Cerebellum (tissue), 4 donors: ENCODE measurements at places on chromosomes 4 and X. TPM values are rescaled to one million over a fixed set of nuclear protein-coding genes. Genes with fewer than 3 reads are reported as not detected.

GRCh38 chr4:136412708-136413107, 1119.6 kb downstream of the PCDH18 start:
- no peak for DNase-seq

- DNase-seq: no peak
Measured at GRCh38 chrX:129642641-129643040, 12.1 kb downstream of the APLN start.

GAGE12F gene
- not detected for total RNA-seq

DNA sequence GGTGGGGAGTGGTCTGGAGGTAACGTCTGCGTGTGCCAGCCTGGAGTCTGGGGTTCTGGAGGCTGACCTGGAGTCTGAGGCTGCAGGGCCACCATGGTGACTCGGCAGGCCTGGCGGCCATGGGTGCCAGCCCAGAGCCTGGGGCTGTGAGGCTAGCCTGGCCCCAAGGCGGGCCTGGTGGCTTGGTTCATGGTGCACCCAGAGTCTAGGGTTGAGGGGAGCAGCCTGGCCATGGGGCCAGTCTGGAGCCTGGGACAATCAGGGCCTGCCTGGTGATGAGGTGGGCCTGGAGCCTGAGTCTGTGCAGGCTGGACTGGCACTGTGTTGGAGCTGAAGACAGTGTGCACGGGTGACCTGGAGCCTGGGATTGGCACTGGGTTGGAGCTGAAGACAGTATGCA, 64.9 kb downstream of the CXorf49B start:
- no peak for DNase-seq

- no peak for DNase-seq
Measured at GRCh38 chrX:22409418-22409817, 136.7 kb downstream of the CBLL2 start.

CT45A10 gene
- not detected for total RNA-seq

- no peak for DNase-seq
Measured at GRCh38 chr4:180809439-180809838, 1433.8 kb upstream of the TENM3 start.

SERTM2 gene
- not detected for total RNA-seq

DNA sequence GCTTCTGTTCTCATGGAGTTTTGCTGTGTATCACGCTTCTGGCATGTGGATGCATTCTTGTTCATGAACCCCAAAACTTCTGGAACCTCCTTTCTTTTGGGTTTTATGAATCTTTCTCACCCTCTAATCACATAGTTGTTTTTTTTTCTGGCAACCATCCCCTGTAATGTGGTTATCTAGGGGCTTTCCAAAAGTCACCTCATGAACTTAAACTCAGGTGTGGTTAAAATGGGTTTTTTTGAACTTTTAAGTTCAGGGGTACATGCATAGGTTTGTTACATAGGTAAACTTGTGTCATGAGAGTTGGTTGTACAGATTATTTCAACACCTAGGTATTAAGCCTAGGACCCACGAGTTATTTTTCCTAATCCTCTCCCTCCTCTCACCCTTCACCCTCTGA, 1099.4 kb upstream of the SLIT2 start:
- no peak for DNase-seq

DNA sequence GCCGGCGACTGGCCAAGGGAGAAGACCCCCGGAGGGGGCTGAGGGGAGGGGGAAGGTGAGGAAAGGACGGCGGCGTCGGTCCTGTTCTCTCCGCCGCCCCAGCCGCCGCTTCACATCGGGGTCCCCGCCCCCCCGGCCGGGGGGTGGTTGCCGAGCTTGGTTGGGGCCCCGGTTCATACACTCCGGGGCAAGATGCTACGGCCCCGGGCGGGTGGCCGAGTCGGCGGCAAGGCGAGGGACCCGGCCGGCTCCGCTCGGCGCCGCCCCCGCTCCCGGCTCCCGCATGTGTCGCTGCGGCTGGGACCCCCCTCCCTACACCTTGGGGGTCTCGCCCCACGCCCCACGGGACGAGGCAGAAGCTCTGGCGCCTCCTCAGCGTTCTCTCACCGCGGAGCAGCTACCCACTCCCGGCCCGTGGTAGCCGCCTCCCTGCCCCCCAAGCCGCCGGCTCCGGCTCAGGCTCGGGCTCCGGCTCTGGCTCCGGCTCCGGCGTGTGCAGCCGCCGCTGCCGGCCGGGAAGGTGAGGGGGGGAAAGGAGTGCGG, 461 bp downstream of the FBXW7 start:
- peak; percentile 3 for DNase-seq

DNA sequence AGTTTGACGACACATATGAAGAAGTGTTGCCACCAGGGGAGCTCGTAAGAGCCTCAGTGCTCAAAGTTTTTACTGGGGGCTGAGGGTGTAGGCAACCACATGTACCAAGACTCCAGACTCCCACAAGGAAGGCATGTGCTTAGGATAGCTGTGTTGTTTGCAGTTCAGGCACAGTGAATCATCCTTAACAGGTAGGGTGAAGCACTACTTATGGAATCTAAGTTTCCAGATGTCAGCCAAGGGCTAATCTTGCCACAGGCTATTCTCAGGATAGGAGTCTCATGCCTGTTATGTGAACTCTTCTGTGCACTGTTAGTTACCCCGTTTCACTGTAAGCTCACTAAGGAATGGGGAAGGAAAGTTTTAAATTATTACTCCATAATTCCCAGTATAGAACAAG, 202.6 kb downstream of the TMA16 start:
- no peak for DNase-seq

DNA sequence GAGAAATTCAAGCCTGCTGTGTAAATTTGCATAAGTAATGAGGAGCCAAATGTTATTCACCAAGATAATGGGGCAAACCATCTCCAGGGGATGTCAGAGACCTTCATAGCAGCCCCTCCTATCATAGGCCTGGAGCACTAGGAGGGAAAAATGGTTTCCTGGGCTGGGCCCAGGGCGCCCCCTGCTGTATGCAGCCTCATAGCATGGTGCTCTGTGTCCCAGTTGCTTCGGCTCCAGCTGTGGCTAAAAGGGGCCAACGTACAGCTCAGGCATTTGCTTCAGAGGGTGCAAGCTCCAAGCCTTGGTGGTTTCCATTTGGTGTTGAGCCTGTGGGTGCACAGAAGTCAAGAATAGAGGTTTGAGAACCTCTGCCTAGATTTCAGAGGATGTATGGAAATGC, 859.3 kb downstream of the RPA4 start:
- no peak for DNase-seq

- no peak for DNase-seq
Measured at GRCh38 chr4:140469791-140470733, 28.0 kb downstream of the MGAT4D start.

IRF2 gene
- total RNA-seq: 12.7 TPM

UBE2K gene
- total RNA-seq: 60.8 TPM

GPAT3 gene
- total RNA-seq: 0.27 TPM

PDGFRA gene
- 70.6 TPM for total RNA-seq

DNA sequence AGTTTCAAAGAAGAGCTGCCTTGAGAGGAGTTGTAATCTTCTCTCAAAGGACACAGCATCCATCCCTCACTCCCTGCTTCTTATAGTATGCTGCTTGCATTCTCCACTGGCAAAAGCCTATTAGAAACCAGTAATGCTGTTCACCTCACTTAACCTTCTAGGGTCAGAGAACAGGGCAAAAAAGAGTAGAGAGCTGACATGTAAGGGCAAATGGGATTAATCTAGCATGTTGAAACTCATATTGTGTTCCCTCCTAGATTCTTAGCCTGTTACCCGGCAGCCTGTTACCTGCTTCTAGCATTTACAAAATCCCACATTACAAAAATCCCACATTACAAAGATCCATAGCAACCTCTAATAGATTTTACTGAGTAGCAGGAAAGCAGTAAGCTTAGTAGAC, 244.7 kb downstream of the SLC7A11 start:
- no peak for DNase-seq

GRCh38 chrX:44874420-44875184, 1.6 kb downstream of the KDM6A start:
- DNase-seq: peak; percentile 14
